ENCODE measurements at places on chromosomes 6 and 20. TPM values are rescaled to one million over a fixed set of nuclear protein-coding genes. Genes with fewer than 3 reads are reported as not detected.

Gene SRSF12
- total RNA-seq, result 8.3 TPM

Gene PRPH2
- total RNA-seq, result 0.21 TPM

Gene GLP1R
- 0.17 TPM for total RNA-seq

Gene LINC00237
- total RNA-seq, result not detected

Gene RHAG
- total RNA-seq, result not detected

Gene RIPOR2
- 0.79 TPM for total RNA-seq

Gene CLPSL1
- not detected for total RNA-seq

Gene CD40
- total RNA-seq, result 58.3 TPM

Gene MED20
- total RNA-seq, result 25.0 TPM

Gene TREM2
- not detected for total RNA-seq

Gene PCSK2
- total RNA-seq, result 0.04 TPM

Gene BMP6
- 0.89 TPM for total RNA-seq

Gene KCNQ2
- total RNA-seq, result 0.21 TPM

Gene SLC35B2
- total RNA-seq, result 67.3 TPM

Gene VGLL2
- not detected for total RNA-seq
